Activated T-cell treated with anti-CD3 and anti-CD28 coated beads, Interleukin-2, amount 50 U/mL, for 48 hours (primary cell): ENCODE measurements at places on chromosomes 6 and 20.

- peak; percentile 63 for DNase-seq
Observed at GRCh38 chr6:155628306-155628705, 172.7 kb upstream of the NOX3 start.

- no peak for DNase-seq
Observed at GRCh38 chr6:139736325-139736906, 362.0 kb upstream of the CITED2 start.

DNA sequence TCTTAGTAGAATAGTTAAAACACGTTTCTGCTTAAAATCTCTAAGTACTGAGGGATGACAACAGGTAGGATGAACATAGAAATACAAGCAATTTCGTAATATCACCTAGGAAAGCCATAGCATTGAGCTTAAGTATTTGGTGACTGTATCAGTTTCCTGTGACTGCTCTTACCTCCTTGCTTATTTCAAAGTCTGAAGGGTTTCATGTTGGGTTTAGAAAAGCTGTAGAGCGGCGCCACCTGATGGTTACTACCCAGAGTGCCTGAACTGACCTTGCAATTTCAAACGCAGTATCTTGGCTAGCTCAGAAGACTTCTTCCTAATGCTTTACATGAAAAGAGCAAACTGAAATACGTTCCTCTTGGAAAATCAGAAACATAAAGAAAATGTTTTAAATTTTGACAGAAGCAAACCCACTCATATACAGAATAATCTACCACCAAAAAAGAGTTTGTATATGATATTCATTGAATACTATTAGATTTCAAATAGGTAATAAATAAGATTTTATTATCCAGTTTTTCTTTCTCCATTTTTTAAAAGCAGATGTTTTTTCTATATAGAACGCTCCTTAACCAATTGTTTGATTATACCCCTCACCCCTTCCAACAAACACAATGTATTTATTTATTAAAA lies 82.3 kb upstream of the RIPOR2 start:
- peak; percentile 79 for DNase-seq

GRCh38 chr6:53584726-53585125 lies 39.8 kb upstream of the GCLC start:
- DNase-seq = no peak

- DNase-seq = no peak
Observed at GRCh38 chr20:688809-689212, 13.2 kb upstream of the SCRT2 start.

GRCh38 chr6:107246972-107247615 lies 131.8 kb upstream of the BEND3 start:
- no peak for DNase-seq

DNA sequence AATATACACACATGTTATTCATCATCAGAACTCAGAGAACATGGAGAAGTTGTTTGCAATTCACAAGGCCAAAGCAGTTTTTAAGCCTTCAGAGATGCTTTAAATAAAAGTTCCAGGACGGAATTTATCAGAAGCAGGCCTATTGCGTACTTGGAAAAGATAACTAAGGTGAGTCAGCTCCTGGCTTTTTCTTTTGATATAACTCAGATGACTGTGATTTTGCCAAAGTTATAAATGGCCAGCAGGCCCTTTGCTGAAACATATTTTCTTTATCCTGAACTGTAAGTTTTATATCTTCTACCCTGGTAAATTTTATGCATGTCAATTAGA lies 55.0 kb upstream of the PLCB1 start:
- DNase-seq = no peak

- DNase-seq = no peak
Observed at GRCh38 chr6:142892254-142893021, 52.5 kb downstream of the HIVEP2 start.

- DNase-seq = no peak
Observed at GRCh38 chr6:103101267-103101666, 1707.8 kb downstream of the GRIK2 start.

GRCh38 chr6:134394208-134394607 lies 76.3 kb upstream of the SGK1 start:
- no peak for DNase-seq

- DNase-seq = no peak
Observed at GRCh38 chr20:48875233-48875913, 46.1 kb upstream of the ARFGEF2 start.

DNA sequence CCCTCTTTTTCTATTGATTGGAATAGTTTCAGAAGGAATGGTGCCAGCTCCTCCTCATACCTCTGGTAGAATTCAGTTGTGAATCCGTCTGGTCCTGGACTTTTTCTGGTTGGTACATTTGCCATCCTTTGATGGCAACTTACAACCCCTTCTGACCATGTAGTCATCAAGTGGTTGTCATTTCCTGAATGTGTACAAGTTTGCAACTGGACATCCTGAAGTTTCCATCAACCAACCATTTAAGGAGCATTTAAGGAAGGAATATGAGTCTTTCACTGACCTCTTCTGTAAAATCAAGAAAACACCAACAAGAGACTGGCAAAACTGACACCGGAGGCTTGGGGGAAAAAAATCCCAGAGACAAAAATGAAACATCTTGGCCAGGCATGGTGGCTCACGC lies 97.4 kb downstream of the RIN2 start:
- DNase-seq = no peak

- DNase-seq = no peak
Observed at GRCh38 chr6:128836761-128837160, 46.2 kb upstream of the LAMA2 start.

DNA sequence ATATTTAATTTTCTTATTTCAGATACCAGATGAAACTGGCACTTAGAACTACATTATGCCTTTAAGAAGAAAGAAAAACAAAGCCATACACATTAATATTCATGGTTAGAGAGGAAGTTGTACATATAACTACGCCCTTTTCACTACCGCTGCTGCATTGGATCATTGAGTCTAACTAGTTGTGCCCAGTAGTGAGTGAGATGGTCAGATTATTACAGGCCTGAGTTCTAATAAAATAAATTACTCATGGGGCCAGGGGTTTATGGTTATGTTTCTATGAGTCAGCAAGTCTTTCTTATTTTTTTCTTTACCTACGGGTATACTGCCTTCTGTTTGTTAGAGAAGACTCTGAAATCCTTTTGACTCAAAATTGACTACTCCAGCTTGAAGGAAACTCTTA lies 11.5 kb downstream of the RIOK1 start:
- DNase-seq = no peak

GRCh38 chr6:162711376-162711775 lies 16.2 kb downstream of the PRKN start:
- DNase-seq = no peak

DNA sequence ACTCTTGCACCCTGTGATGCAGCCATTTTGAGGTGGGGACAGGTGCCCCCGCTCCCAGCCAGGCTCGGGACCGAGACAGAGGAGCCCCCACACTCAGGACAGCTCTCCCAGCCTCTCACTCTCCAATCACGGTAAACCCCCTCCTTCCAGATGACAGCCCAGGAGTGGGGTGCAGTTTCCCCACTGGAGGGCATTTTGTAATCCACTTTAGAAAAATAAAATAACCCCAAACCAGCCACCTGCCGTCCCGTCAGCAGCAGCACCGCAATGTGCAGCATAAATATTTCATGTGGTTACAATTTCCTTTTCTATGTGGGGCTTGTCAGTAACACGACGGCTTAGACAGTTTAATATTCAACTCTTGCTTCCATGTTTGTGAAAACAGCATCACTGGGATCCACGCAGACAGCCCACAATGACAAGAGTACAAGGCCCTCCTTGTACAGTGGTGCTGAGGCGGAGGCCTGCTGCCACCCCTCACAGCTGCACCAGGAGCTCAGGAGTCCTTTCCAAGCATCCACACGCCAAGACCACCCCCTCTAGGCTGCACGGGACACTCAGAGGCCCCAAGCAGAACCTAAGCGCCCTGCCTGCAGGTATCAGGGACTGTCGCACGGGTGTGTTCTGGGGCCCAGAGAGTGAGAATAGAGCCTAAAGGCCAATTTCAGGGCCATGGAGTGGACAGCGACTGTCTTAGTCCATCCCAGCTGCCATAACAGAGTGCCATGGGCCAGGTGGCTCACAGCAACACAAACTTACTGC lies 116.7 kb downstream of the JPH2 start:
- DNase-seq = peak; percentile 33

DNA sequence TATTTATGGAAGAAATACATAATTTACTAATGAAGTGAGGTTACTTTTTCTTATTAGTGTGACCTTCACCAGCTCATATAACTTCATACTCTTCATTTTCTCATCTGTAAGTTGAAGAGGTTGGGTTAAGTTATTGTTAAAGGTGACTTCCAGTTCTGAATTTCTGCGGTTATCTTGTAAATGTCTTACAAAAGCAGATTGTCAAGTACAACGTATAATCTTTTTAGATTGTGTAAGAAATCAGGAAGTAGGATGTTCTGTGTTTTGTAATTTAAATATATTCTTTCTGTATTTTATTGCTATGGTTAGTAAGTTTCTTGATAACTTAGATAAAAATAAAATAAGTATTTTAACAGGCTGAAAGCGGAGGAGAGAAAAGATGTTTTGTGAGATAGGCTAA lies 12.0 kb downstream of the WTAP start:
- DNase-seq = no peak

- DNase-seq = no peak
Observed at GRCh38 chr20:1469306-1469905, 2.8 kb upstream of the NSFL1C start.

DNA sequence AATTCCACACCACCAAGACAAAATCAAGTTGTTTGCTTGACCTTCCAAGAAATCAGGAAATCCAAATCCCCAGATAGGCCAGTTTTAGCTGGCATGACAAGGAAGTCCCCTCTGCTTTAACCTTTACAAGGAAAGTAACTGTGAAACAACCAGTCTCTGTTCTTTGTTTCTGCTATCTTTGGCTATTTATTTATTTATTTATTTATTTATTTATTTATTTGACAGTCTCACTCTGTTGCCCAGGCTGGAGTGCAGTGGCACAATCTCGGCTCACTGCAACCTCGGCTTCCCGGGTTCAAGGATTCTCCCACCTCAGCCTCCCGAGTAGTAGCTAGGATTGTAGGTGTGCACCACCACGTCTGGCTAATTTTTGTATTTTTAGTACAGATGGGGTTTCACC lies 14.5 kb upstream of the GMNN start:
- DNase-seq = no peak

DNA sequence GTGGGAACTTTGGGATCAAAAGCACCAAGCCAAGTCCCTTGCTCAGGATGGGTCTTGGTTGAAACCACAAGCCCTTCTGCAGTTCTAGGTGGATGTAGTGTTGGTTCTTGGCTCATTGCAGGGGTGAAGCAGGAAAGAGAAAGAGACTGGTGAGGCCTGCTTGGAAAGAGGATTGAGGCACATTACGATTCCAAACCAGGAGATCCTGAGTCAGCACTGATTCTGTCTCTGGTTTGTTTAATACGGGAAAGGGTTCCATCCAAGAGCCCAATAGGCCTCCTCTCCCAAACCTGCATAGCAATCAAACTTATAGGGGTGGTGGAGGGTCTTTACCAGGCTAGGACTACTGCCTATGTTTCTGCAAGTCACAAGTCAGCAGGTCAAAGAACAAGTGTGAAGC lies 24.3 kb downstream of the NSFL1C start:
- no peak for DNase-seq

GRCh38 chr6:25490018-25490801 lies 161.8 kb upstream of the SCGN start:
- DNase-seq = peak; percentile 75

- no peak for DNase-seq
Observed at GRCh38 chr6:15780437-15780836, 117.6 kb upstream of the DTNBP1 start.

GRCh38 chr20:63126876-63127699 lies 88.8 kb downstream of the YTHDF1 start:
- DNase-seq = no peak

DNA sequence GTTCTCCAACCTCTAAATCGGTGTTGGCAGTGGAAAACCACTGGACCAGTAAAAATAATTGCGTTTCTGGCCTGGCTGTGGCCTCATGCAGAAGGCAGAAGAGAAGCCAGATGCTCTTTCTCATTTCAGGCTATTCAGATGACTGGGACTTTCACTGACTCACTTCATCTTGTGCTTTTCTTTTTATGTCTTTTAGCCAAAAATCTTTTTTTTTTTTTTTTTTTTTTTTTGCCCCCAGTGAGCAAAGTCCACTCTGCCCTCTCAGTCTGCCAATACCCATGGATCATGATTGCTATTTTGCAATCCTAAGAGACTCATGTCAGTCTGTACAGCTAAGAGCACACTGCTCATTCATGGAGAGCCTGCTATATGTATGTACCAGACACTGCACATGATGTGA lies 962.5 kb downstream of the KIF16B start:
- DNase-seq = no peak

- no peak for DNase-seq
Observed at GRCh38 chr6:126662966-126663365, 323.1 kb downstream of the CENPW start.

- DNase-seq = no peak
Observed at GRCh38 chr6:135228486-135228885, 47.4 kb downstream of the MYB start.

DNA sequence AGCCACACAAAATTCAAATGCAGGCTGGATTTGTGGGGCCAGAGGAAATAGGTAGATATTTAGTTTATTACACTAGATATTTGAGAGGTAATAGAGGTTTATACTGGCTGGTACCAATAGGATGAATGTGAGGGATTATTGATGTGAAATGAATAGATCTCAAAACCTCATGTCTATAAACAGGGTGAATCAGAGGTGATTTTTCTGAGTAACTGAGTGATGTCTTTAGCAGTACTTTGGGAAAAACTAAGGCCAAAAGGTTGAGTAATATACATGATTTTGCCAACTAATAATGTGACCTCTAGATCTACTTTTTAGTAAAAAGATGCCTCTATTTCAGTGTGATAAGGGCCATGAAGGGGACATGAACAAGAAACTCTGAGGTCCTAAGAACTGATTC lies 86.8 kb downstream of the HAO1 start:
- no peak for DNase-seq

DNA sequence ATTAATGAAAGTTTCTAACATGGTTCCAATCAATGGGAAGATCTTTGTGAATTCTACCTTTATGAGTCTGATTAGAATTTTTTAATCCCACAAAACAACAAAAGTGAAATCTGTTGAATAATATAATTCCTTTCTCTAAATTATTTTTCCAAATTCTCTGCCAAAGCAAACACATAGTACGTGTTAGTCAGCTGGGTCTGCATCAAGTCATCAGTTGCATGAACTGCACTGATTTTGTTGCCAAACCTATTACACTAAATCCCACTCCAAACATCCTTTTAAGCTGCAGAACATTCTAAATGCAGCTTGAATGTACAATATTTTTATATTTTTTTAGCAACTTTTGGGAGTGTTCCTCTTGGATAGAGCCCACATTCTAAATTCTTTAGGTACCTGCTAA lies 199.0 kb upstream of the HSF2 start:
- no peak for DNase-seq
